ENCODE measurements at places on chromosomes 1 and 21.
A peak's percentile ranks its signal among the peaks of the same experiment; 100 is the strongest.

- DNase-seq = no peak
These were observed 111.6 kb downstream of the ADGRL2 start for GRCh38 chr1:81912383-81912782.

GRCh38 chr1:174291059-174291458 is 131.7 kb downstream of the RABGAP1L start:
- no peak for DNase-seq

DNA sequence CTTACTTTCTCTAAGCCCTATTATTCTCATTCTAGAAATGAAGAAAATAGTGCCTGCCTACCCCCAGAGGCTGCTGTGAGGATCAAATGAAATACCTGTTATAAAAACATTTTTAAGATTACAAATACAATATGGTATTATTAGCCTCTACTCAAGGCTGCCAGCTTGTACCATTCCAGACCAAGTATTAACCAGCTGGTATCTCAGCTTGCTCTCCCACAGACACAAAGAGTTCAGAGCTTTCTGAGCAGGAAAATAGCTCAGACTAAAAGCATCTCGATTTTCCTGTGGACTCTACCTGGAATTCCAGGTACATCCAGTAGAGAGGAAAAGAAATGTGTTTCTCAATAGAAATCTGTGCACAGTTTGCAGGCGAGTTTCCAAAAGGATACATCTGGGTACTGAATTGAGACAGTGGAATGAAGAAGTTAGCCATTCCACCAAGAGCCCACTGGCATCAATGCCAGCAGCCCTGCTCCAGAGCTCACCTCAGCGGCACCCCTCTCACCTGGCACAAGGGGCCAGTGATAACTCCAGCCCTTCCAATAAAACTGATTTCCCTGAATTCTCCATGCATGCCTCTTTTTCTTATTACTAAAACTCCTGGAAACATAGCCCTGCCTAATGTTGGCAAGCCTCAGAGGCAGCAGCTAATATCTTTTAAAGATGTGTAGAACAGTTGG is 31.0 kb downstream of the TGFBR3 start:
- DNase-seq = no peak

DNA sequence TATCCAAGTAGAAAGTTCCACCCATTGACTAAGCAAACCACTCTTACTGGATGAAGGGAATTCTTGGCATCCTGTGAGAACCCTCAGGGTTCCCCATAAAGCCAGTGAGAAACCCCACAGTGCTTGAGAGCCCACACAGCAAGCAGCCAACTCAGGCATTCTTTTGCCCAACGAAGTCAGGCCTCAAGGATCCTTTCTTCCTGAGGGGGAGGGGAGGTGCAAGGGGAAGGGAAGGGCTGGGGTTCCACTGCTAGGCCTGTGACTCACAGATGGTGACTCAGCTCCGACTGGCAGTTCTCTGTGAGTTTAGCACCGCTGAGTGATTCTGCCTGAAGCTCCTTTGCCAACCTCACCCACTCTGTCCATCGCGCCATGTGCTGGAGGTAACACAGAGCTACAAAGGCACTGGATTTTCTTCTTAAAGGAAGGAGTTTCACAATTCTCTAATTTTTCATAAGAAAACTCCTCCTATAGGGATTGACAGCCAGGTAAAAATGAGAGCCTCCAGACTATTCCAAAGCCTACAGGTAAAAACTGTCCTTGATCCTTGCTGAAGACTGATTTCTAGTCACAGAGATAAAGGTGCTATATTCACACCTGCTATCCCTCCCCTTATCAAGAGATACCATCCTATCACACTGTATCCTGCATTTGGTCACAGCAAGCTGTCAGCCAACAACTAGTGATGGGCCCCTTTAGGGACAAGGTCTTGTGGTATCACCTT is 4.8 kb downstream of the ENO1 start:
- peak; percentile 30 for DNase-seq

GRCh38 chr1:28506907-28507246 is 1.0 kb downstream of the RCC1 start:
- no peak for DNase-seq

- DNase-seq = no peak
These were observed 213.8 kb downstream of the HHIPL2 start for GRCh38 chr1:222334026-222334680.

GRCh38 chr1:228749765-228750164 is 14.5 kb downstream of the RHOU start:
- no peak for DNase-seq

DNA sequence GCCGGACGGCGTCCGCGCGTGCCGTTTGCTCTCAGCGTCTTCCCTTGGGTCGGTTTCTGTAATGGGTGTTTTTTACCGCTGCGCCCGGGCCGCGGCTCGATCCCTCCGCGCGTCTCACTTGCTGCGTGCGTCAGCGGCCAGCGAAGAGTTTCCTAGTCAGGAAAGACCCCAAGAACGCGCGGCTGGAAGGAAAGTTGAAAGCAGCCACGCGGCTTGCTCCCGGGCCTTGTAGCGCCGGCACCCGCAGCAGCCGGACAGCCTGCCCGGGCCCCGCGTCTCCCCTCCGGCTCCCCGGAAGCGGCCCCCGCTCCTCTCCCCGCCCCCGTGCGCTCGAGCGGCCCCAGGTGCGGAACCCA is 159.8 kb downstream of the RUNX1 start:
- peak; percentile 56 for DNase-seq

GRCh38 chr1:153679337-153680119 is 1.0 kb downstream of the NPR1 start:
- no peak for DNase-seq

DNA sequence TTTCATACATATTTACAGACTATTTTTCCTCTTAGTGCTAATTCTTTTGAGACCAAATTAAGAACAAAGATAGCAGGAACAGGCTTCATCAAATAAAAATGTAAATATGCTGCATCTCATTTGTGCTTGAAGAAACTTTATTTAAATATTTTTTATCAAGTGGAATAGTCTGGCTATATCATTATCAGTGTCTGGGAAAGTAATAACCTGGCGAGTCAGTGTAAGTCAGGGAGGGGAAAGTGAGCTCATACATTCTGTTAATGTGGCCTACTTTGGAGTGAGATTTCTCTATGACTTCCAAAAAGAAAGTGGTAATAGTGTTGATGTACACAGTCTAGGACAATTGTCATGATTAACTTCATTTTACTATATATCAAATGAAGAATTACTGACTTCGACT is 1045.1 kb downstream of the ADGRL2 start:
- DNase-seq = no peak

- no peak for DNase-seq
These were observed 31.3 kb downstream of the STUM start for GRCh38 chr1:226579781-226580323.

GRCh38 chr21:43815107-43815613 is 25.8 kb downstream of the RRP1 start:
- DNase-seq = no peak

- no peak for DNase-seq
These were observed 143.2 kb downstream of the HHIPL2 start for GRCh38 chr1:222404710-222405109.

DNA sequence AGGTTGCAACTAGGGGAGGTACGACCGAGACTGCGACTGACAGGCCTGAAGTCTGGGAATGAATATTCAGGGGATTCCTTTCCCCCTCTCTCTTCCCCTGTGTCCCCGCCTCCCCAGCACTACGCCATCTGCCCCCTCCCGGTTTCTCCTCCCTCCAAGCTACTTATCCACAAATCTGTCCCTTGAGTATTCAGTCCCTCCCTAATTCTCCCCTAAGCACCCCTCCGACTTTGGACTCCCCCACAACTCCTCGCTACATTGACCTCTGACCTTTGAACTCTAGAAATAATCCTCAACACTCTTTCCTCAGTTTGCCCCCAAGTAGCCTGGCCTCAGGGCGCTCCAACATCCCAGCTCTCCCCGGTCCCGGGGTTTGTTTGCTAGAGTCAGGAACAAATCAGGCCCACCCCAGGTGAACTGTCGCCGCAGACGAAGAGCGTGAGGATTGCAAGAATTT is 393 bp downstream of the LYSMD1 start:
- no peak for DNase-seq

GRCh38 chr1:219433001-219433400 is 179.9 kb downstream of the ZC3H11B start:
- DNase-seq = no peak

DNA sequence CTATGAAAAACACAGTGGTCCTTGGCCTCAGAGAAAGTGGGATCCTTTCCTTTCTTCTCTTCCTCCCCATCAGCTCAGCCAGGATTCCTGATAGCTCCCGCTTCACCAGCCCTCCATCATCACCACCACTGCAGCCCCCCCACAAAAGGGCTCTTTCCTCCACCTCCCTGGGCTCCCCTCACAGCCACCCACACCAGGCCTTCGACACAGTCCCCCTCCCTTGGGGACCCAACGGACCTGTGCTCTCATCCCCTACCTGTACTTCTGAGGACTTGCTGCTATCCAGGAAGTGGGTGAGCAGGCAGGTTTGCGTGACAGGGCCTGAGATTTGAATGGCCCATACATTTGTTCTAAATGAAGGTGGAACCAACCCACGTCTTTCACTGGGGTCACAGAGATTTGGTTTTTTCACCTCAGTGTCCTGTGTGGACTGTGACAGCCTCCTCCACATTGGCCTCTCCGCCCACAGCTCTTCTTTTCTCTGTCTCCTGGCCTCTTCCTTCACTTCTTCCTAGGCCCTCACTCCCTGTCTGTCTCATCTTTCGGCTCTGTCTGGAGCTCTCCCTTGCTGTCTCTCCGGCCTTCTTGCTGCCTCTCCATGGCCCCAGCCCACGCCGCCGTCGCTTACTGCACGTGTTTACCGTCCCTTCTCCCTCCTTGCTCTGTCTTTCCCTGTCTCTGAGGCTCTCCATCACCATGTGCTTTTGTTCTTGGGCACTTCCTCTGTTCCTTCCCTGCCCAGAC is 238.6 kb downstream of the FOXD2 start:
- no peak for DNase-seq

- DNase-seq = no peak
These were observed 60.4 kb downstream of the ITPKB start for GRCh38 chr1:226678701-226679100.

DNA sequence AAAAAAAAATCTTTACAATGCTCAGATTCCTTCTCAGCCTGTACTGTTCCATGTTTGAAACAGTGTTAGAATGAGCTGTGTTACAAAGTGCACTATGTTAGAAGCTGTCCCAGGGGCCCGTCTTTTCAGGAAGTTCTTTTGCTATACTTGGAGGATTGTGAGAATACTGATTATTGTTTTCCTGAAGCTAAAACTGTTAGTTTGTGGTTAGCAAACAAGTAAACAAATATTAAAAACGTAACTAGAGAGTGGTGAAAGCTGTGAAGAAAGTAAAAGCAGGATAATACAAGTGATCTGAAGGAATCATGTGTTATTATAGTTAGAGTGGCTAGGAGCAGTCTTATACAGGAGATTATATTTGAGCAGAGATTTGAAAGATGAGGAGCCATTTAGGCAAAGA is 35.6 kb downstream of the CAMSAP2 start:
- DNase-seq = no peak

DNA sequence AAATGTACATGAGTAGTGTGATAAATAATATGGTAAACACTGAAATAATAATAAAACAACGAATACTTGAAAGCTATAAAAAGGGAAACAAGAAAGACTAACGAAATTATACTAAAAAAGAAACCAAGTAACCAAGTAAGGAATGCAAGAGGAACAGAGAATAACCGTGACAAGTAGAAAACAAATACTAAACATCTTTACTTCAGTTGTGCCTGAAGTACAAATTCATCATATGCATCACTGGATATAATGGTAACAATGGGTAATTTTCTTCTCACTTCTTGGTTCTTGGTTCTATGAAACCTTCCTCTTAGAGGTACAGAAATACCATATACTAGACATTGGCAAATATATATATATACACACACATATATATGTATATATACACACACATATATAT is 1093.6 kb upstream of the B3GALT2 start:
- DNase-seq = no peak

DNA sequence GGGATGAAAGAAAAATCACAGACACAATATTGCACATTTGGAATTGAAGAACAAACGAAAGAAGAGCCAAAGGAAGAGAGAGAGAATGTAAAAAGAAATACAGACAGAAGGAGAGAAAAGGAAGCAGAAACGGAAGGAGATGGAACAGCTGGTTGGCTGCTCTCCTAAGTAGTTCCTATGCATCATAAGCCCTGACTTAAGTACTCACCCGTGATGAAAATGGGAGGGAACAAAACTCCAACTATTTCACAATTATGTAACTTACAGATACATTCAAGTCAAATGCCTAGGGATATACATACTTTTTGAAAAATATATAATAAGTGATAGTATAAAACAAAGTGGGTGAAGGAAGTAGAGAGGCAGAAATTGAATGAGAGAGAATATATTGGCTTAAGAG is 88.5 kb downstream of the TTLL7 start:
- DNase-seq = no peak

DNA sequence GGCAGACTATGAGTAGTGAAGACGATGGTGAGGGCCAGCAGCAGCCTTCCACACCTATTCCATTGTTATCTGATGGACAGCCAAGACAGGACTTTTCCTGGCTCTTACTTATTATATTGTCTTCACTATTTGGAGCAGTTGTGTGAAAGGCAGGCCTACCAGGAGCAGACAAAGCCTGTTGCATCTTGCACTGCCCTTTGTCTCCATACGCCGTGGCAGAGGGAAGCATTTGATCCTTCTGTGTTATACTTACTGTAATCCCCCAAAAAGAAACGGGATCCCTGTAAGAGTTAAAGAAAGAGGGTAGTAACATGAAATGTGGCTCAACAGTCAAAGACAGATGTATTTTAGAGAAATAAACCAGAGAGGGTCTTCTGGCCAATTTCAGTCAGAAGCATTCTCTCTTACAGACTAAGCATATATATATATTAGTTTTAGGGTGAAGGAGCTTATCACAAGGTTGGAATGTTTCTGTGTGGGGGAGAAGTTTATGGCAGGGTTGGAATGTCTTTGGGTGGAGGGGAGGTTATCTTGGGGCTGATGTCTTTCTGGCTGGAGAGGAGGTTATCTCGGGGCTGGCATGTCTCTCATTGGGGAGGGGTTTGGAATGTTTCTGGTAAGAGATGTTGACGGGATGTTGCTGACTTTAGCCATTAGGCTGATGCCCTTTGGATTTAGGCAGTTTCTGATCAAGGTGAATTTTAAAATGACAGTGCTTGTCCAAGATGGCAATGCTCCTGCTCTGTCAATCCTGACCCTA is 23.4 kb upstream of the HSD3B1 start:
- DNase-seq = no peak

- no peak for DNase-seq
These were observed 46.1 kb downstream of the NME7 start for GRCh38 chr1:169321539-169321938.

GRCh38 chr1:184300446-184300845 is 86.4 kb upstream of the C1orf21 start:
- DNase-seq = no peak

DNA sequence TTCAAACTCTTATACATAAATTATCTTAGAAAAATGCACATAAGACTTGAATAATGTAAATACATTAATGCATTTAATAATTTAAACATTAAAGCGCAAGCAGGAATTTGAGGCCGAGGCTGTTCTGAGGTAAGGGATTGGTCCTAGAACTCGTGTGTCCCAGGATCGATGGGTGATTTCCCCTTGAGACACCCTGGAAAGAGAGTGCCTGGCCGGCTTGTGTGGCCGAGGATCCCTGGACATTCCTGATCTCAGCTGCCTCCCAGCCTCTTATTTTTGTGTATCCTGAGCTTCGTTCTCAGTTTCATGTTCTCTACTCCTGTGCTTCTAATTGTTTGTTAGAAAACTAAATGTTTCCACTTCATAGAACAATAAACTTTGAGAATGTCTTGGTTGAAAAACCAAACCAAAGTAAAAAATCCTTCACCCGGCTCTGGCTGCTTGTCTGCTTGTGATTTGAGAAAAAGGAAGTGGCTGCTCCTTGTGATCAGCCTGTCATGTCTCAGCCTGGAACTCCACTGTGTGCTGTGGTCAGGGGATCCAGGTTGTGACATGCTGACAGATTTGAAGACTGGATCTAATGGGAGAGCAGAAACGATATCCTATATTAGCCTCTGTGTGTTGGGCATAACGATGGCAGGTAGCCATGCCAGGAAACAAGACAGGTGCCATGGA is 40.7 kb downstream of the PEX14 start:
- DNase-seq = no peak

Data from activated naive CD4-positive, alpha-beta T cell (primary cell).